ENCODE measurements at places on chromosomes 5 and 9. TPM values are rescaled to one million over a fixed set of nuclear protein-coding genes. Genes with fewer than 3 reads are reported as not detected.
A peak's percentile ranks its signal among the peaks of the same experiment; 100 is the strongest.

Gene PTGES
- not detected for total RNA-seq

DNA sequence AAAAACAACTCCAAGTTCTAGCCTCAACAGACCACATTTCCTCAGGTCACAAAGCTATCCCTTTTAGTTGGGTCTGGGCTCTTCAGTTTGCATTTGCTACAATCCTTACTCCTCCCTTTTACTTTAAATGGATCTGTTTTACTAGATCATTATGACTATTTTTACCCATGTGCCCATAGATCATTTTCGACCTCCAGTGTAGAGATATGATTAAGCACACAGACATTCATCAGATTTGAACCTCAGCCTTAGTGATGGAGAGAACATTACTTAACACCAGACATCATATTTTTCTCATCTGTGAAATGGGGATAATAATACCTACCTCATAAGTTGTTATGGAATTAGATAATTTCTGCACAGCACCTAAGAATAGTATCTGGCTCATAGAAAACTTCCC lies 141.9 kb downstream of the NPR3 start:
- DNase-seq, result no peak

Gene BSPRY
- total RNA-seq, result 7.2 TPM

Gene C1QTNF3
- 2.7 TPM for total RNA-seq

DNA sequence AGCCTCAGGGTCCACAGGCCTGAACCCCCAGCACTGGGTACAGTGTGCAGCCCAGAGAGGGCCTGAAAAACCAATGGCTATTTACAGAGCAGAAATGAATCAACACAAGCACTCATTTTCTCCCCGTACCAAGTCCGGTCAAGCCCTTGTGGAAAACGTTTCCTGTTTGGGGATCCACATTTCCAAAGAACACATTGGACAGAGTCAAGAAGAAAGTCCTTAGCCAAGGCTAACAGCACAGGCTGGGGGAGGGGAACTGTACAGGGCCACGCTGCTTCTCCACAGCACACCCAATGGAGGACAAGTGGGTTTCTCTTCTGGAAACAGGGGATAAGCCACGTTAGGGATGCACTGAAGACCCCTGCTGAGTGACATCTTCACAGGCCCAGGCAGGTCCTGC lies 62.3 kb downstream of the NSUN2 start:
- DNase-seq, result peak; percentile 30

DNA sequence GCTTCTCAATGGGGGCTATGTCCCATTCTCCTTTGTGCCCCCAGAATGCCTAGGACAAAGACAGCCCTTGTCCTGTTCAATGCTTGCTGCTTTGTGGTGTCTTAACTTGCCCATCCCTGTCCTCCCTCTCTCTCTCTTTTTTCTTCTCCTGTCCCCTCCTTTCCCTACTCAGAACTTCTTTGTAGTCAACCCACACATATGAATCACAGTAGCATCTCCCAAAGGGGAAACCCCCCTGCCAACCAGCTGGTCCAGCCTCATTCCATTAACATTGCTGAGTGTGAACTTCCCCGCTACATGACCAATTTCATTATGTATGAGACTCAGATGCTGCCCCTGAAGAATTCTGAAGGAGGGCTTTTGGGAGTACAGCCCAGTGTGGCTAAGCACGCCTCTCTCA lies 408.3 kb downstream of the ENC1 start:
- DNase-seq, result no peak

Gene SYNPO
- 0.05 TPM for total RNA-seq

Gene CCDC180
- total RNA-seq, result 4.6 TPM

- no peak for DNase-seq
These were observed 140.9 kb upstream of the PIK3R1 start for GRCh38 chr5:68074633-68075032.

DNA sequence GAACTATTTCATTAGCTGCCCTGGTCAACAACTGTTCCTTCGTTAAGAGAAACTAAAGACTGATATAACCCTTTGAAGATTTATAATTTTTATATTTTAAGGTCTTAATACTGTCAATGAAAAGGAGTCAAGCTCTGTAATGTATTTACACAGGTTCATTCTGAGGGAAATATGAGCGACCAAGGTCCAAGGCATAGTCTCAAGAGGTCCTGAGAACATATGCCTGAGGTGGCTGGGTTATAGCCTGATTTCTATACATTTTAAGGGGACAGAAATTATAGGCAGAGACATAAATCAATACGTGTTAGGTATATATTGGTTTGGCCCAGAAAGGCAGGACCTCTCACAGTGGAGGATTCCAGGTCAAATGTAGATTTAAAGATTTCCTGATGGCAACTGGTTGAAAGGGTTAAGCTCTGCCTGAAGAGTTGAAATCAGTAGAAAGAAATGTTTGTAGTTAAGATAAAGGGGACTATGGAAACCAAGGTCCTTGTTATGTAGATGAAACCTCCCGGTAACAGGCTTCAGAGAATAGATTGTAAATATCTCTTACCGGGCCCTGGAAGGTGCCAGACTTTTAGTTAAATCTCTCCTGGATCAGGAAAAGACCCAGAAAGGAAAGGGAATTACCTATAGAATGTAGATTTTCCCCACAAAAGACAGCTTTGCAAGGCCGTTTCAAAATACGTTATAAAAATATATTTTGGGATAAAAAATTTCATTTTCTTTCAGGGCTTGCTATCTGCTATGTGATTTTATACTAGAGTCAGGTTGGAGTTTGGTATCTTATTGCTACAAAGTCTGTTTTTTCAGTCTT lies 107.3 kb upstream of the PRLR start:
- DNase-seq, result no peak

Gene SETX
- total RNA-seq, result 70.5 TPM

DNA sequence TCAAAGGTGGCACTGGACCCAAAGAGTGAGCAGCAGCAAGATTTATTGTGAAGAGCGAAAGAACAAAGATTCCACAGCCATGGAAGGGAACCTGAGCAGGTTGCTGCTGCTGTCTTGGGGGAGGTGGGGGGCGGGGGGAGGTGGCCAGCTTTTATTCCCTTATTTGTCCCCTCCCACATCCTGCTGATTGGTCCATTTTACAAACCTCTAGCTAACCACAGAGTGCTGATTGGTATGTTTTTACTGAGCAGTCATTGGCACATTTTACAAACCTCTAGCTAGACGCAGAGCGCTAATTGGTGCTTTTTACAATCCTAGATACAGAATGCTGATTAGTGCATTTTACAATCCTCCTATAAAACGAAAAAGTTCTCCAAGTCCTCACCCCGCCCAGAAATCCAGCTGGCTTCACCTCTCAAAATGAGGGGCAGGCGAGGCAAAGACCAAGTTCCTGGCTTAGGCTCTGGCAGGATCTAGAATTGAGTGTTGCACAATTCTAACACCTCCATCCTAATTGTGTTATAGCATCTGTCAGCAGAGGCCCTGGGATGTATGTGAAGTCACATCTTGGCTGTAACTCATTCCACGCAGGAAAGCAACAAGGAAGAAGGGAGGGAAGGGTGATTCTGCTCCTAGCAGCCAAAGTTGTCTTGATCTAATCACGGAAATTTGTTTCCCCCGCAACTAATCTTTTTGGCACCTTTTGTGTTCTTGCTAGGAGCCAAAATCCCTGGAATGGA lies 34.3 kb downstream of the ROR2 start:
- no peak for DNase-seq

DNA sequence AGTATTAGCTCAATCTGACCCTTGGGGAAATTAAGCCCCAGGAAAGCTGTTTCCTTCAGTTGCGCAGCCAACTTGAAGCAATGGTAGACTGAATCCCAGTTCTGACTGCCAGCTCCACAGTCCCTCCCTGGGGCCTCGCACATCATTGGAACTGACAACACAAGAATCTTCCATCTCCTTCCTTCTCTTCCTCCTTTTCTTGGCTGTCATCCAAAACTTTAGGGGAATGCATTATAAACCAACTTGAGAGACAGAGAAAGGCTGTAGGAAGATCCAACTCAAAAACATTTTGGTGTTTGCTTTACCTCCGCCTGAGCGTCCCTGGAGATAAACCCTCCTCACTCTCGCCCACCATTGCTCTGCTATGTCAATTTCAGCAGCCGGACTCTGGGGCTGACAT lies 16.6 kb downstream of the KCNIP1 start:
- no peak for DNase-seq

Gene FAM163B
- not detected for total RNA-seq

- no peak for DNase-seq
These were observed 153.6 kb downstream of the TSSK1B start for GRCh38 chr5:113281194-113281593.

DNA sequence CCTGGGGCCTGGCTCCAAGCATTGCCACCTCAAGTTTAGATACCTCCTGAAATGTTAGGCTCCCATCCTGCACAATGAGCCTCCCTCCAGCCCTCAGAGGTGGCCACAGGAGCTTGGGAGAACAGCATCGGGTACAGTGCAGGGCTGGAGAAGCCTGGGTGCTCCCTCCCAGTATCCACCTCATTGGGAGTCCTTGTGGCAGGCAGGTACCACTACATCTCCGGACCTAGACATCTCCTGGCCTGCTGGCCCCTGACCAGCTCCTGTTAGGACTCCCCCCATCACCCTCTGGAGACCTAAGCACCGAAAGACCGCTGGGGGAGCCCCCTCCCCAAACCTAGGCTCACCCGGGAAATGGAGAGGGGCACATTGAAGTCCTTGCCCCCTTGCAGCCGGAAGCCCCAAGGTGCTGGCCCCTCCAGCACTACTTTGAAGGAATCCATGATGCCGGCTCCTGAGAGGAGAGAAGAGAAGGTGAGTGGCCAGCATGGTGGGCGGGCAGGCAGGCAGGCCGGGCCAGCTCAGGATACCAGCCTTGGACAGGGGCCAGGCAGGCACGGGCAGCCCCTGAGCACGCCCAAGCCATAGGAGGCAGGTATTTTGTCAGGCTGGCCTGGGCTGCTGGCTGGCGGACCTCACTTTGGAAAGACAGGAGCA lies 1.2 kb downstream of the PDLIM7 start:
- DNase-seq, result no peak

DNA sequence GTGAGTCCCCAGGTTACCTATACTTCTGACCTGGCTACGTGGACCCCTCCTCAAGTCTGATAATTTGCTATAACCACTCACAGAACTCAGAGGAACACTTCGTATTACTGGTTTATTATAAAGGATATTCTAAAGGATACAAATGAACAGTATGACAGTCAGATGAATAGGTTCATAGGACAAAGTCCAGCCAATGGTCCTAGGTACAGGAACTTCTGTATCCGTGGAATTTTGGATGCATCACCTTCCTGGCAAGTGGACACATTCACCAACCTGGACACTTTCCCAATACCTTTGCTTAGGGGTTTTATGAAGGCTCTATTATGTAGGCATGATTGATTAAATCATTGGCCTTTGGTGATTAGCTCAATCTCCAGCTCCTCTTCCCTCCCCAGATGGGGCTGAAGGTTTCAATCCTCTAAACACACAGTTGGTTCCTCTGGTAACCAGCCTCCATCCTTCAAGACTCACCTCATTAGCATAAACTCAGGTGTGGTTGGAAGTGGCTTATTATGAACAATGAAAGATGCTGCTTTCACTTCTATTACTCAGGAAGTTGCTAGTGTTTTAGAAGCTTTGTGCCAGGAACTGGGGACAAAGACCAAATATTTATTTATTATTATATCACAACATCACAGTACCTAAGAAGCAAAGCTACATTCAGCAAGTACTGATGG lies 149.6 kb upstream of the ELL2 start:
- no peak for DNase-seq

DNA sequence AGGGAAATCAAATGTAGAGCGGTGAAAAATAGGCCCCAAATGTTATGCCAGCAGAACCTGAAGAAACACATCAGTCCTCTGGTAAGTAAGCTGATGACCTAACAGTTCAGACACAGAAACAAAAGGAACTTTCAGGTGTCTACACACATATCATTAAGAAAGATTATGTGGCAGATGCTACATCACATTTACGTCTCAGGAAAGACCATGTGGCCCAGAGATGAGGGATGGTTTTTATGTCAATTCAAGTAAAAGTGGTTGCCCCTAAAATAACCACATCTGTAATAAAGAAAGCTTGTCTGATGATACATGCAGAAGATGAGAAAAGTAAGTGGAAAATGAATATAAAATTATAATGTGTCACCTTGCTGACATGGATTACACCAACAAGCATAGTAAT lies 31.4 kb downstream of the GNAQ start:
- DNase-seq, result no peak

GRCh38 chr9:88833946-88834345 lies 157.3 kb upstream of the S1PR3 start:
- DNase-seq, result no peak

Gene GRXCR2
- total RNA-seq, result not detected

GRCh38 chr9:2055203-2055658 lies 40.1 kb downstream of the SMARCA2 start:
- peak; percentile 46 for DNase-seq

- DNase-seq, result peak; percentile 67
These were observed 22.5 kb upstream of the JAKMIP2 start for GRCh38 chr5:147805030-147805454.

DNA sequence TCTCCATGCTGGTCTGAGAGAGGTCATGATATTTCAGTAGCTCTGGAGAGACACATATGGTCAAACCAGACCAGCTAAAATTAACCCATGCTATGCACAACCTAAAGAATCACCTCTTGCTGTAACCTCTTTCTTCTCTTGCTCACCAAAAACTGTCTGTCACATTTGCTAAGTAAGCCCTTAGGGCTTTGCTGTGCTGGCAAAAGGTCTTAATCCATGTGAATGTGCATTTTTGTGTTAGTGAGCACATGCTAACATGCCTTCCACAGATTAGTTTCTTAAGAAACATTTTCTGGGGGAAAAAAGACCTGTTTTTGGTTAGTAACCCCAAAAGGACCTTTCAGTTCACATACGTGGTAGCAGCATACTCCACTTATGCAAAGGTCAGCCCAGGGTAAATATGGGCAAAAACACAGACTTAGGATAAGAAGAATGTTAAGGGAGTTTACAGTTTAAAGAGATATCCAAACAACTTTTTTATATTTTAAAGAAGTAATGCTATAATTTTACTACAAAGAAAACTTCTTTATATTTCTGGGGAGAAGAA lies 124.2 kb upstream of the CCDC152 start:
- DNase-seq, result no peak

GRCh38 chr9:105232207-105232606 lies 12.2 kb upstream of the SLC44A1 start:
- DNase-seq, result no peak

Gene CCDC192
- total RNA-seq, result not detected

Gene KIF24
- 9.3 TPM for total RNA-seq

DNA sequence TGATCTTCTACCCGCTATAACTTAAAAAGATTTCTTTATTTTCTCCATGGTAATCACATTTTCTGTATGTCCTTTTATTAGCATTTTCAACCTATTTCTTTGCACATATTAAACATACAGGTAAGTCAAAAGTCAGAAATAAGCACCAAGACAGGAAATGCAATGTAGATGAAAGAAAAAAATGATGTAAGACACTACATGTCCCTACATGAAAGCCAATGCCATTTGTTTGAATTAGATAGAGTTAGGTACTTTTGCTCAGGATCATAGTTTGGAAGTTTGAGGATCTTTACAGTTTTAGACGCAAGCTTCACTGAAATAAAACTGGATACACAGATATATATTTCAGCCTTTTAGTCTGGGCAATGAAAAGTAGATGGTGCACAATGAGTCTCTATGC lies 453.1 kb upstream of the MEF2C start:
- DNase-seq, result no peak

GRCh38 chr5:168575391-168576372 lies 3.5 kb downstream of the PANK3 start:
- no peak for DNase-seq

Gene PAEP
- total RNA-seq, result not detected

Gene CCDC187
- not detected for total RNA-seq
